ENCODE measurements at places on chromosomes 7 and 10. TPM values are rescaled to one million over a fixed set of nuclear protein-coding genes. Genes with fewer than 3 reads are reported as not detected.

LRRC4 gene
- total RNA-seq = 2.4 TPM

LAMB4 gene
- 0.19 TPM for total RNA-seq

VIPR2 gene
- 17.0 TPM for total RNA-seq

TAS2R3 gene
- total RNA-seq = 0.43 TPM

CALML5 gene
- total RNA-seq = not detected

Data from Right ventricle myocardium inferior (tissue), 1 donor.